ENCODE measurements at places on chromosomes 7 and 10.

DNA sequence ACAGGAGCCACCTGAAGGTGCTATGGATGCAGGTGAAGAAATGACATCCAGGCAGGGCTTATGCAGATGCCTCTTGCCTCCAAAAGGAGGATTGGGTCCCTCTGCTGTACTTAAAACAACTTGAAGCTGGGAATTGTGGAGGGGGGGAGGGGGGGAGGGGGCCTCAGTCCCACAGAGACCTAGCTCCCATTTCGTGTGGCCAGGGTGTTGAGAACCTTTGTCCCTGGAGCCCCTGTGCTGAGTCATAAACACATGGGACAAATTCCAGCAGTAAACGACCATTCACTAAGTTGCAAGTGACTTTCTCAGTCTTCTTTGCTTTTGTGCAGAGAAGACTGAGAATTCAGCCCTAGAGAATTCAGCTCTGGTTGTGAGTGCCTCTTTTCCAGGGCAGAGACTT, 96.5 kb upstream of the PODXL start:
- no peak for DNase-seq

DNA sequence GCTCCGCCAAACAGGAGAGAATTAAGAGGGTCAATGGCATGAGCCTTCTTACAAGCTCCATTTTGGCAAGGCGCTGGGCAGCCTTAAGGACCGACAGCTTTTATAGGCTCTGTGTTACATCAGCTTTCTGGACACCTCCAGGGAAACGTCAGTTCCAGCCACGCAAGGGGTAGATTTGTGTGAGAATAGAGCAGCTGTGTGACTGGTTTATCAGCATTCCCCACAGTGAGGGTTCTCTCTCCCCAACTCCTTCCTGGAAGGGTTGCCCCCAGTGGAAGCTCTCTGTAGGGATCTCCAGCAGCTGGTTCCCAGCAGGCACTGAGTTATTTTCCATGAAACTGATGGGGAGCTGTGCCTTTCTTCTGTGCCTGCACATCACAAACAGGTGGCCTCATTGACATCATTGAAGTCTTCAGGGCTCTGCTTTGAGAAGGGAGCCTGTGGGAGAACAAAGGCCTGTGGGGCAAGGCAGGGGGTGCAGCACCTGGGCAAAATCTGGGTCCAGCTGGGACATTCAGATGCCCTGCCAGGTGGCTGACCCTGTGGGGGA, at the start of gene CUZD1:
Gene CUZD1 (minus strand): TSS at position 75 of the 550 bp plus-strand sequence. CDS start 14 bp downstream, at position 61.
- no peak for DNase-seq

DNA sequence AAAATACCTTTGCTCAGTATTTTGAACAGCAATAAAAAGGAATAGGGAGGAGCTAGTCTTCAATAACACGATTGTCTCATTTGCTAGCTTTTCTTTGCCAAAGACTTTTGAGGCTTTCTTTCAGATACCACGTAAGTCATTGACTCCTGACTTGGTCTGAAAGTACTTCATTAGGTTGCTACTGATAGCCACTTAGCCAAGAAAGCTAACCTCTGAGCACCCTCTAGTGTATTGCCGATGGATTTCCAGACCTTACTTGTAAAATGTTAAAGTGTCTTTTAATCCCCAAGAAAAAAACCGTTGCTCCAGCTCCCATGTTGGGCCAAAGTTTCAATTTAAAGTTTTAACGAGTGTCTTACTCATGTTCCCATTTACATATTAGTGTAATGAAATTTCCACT, 63.4 kb upstream of the STRIP2 start:
- DNase-seq: no peak

- peak; percentile 22 for DNase-seq
Measured at GRCh38 chr10:17682236-17682946, 38.4 kb downstream of the STAM start.

GRCh38 chr7:126803060-126803665, 449.6 kb downstream of the GRM8 start:
- peak; percentile 41 for DNase-seq

GRCh38 chr10:23047201-23048050, 48.0 kb upstream of the MSRB2 start:
- peak; percentile 50 for DNase-seq

DNA sequence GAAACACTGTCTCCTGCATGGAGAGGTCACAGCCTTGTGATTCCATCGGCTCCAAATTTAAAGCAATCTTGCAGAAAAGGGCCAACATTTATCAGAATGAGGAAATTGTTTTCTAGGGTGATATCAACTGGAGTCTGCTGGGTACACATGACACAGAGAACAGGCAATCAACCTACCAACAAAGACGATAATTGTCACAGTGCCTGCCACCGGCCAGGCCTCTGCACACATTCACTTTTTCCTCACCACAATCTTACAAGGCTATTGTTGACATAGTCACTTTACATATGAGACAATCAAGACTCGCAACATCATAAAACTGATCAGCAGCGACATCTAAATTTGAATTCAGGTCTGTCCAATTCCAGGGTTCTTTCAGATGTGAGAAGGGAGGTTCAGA, 189.4 kb downstream of the KCNMA1 start:
- no peak for DNase-seq

DNA sequence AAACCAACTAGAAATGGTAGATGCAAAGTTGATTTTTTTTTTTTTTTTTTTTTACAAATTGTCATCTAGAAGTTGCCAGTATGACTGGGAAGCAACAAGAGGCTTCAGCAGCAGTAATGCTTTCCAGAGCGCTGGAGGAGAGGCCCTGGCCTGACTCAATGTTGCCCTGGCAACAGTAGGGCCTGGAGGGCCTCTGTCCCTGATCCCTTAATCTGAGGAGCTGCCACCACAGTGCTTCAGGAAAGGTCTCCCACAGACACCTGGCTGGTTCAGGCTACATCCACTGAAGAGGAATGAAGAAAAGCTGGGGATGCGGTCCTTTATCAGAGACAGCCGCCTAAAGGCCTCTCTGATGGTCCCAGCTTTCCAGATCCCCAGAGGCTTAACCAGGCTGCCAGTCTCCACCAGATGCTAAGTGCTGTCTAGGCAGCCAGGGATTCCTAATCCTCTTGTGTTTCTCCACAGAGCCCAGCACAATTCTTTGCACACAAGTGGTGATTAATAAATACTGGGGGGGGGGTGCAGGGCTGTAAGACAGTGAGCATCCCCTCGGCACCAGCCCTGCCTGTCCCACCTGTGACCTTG, 33.7 kb downstream of the ZNF777 start:
- DNase-seq: no peak

GRCh38 chr7:50697748-50698147, 84.9 kb downstream of the GRB10 start:
- DNase-seq: peak; percentile 46

DNA sequence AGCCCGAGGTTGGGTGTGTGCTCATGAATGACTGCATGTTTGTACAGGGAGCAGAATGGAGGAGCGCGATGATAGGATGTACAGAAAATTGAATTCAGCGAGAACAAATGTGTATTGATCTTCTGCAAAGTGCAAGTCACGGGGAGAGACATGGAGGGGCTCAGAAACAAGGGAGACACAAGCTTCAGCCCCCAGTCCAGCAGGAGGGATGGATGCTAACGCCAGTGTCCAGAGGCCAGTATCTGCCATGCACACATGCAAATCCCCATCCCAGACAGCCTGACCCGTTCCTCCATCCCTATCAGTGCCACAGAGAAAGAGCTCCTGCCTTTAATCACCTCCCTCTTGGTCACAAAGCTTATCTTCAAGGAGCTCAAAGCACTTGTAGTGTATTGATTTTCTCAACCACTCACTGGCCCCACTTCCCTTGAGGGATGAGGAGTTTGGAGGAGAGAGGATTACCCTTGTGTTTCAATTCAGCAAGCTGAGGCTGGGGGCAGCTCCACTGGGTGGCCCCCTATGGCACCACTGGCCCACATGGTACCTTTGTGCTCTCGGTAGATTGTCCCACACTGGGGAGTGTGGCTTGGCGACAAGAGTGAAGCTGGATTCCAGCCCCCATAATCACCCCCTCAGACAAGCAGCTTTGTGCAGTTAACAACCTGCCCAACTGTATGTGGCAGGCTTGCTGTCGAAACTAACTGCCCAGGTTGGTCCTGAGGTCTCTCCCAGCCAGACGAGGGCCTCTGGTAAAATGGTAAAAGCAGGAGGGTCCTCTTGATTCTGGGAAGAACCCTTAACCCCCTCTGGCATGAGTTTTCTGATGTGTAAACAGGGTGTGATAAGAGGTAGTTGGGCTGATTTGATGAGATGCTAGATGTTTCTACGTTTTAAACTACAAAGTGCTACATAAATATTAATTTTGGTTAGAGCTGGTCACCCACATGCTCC, 151.6 kb upstream of the UNC5B start:
- DNase-seq: no peak

DNA sequence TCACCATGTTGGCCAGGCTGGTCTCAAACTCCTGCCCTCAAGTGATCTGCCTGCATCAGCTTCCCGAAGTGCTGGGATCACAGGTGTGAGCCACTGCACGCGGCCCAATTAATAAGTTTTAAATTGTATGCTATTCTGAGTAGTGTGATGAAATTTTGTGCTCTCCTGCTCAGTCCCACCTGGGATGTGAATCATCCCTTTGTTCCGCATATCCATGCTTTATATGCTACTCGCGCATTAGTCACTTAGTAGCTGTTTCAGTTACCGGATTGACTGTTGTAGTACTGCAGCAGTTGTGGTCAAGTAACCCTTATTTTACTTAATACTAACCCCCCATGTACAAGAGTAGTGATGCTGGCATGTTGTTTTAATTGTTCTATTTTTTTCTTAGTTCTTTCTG, 47.3 kb upstream of the OIT3 start:
- no peak for DNase-seq

DNA sequence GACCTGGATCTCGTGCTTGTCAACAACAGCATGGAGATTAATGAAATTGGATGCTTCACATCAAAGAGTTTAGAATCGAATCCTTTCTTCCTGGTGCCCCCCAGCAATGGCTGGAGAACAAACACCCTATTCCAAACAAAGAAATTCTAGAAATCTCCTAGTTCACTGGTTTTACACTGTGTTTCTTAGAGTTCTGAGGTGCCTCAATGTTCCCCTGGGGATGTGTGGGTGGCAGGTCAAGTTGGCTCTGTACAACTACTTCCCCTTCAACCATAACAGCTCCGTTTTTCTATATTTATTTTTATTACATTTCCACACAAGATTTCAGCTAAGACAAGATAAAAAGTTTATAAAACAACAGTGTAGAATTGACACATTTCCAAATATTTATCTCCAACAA, 22.5 kb downstream of the CH25H start:
- DNase-seq: no peak

DNA sequence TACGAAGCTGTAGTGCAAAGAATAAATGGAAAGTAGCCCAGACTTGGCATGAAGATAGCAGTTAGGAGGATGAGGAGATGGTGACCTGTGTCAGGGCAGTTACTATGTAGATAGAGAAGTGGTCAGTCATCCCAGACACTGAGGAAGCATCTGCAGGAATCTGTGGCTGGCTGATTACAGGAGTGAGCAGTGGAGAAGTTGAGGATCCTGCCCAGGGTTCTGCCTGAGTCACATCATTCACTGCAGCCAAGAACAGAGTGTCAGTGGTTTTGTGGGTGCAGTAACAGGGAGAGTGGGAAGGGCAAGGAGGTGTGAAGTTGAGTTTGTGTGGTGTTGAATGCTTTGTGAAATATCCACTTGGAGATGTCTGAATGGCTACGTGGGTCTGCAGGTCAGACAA, 676.4 kb upstream of the NRP1 start:
- DNase-seq: no peak

- DNase-seq: no peak
Measured at GRCh38 chr7:87774690-87775089, 101.5 kb downstream of the SLC25A40 start.

DNA sequence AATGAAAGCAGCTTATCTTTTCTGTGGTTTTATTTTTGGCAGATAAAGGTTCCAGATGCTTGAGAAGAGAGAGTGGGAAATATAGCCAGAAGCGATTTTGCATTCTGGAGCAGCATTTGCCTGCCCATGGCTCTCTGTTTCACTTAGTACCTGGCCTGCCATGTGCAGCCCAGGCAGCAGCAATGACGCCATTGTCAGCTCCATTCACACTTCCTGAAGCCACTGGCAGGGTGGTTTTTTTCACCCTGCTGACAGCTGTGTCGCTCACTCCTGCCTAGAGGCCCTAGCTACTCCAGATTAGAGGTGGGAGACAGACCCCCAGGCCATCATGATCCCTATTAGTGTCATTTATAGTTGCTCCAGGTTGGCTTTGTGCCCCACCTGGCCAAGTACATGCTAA, 30.1 kb upstream of the NEUROD6 start:
- no peak for DNase-seq

DNA sequence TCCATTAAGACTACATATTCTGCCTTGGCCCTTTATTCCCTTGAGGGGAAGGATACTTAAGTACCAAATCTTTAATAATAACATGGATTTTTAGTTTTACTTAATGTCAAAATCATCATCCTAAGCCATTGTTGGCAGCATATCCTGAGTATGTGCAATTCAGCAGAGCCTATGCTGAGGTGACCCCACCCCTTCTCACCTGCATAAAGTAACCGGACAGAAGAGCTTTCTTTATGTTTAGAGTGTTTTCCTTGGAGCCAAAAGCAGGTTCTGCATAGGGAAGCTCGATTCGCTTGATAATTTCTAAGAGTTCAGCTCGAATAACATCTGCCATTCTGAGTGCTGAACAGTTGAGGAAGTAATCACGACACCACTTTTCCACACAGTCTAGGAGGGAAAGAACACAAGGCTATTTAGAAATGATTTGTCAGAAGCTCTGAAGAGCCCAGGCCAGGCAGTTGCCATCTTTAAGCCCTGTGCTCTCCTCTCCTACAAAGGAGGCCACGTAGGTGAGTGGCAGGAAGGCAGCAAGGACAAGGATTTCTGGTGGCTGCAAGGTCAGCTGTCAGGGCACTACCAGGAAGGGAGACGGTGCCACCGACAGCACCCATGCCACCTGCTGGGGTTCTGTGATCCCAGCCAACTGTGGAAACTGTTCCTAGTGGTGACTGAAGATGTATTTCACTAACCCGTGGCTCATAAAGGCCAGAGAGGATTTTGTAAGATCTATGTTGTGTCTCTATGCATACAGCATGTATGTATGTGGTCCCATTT, 15.6 kb downstream of the BCCIP start:
- DNase-seq: no peak

GRCh38 chr10:5484205-5484604, 15.2 kb downstream of the CALML5 start:
- no peak for DNase-seq

- DNase-seq: no peak
Measured at GRCh38 chr7:51139796-51140195, 176.8 kb downstream of the COBL start.

- no peak for DNase-seq
Measured at GRCh38 chr7:137895301-137896221, 48.8 kb upstream of the DGKI start.

- no peak for DNase-seq
Measured at GRCh38 chr7:120842121-120842621, 15.8 kb downstream of the TSPAN12 start.

GRCh38 chr10:71299071-71299785, 19.8 kb upstream of the SLC29A3 start:
- no peak for DNase-seq
